Left lung (tissue), 14 donors: ENCODE measurements at places on chromosomes 3 and 15. TPM values are rescaled to one million over a fixed set of nuclear protein-coding genes. Genes with fewer than 3 reads are reported as not detected.

DNA sequence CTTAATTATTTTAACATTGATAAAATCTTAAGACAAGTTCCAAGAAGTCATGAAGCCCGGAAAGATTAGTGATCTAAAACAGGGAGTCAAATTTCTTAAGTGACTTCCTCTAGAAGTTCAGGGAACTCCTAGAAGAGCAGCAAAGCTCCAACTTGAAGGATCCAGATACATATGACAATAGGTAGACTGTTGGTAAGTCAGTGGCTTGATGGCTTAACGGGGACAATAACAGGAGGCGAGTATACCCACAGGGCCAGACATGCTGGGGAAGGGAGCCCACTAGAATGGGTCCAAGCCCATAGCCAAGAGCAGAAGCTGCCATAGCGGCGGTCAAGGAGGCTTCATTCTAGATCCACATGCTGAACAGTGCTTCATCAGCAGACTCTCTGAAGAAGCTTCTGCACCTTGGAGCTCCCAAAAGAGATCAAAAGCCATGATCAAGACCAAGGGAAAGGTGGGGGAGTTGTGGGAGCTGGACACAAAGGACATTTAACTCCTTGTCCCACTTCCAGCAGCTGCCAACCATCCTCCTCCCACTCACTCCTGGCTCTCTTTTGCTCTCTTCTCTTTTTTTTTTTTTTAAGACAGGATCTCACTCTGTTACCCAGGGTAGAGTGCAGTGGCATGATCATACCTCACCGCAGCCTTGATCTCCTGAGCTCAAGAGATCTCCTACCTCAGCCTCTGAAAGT lies 10.2 kb upstream of the CA12 start:
- H3K4me1 ChIP-seq: peaks cover 10% of the 10 kb centered on the region
- no peak overlapping the region for H3K4me3 ChIP-seq
- H3K27ac ChIP-seq: no peak overlapping the region
- H3K27me3 ChIP-seq: no peaks in the 10 kb centered on the region

DNA sequence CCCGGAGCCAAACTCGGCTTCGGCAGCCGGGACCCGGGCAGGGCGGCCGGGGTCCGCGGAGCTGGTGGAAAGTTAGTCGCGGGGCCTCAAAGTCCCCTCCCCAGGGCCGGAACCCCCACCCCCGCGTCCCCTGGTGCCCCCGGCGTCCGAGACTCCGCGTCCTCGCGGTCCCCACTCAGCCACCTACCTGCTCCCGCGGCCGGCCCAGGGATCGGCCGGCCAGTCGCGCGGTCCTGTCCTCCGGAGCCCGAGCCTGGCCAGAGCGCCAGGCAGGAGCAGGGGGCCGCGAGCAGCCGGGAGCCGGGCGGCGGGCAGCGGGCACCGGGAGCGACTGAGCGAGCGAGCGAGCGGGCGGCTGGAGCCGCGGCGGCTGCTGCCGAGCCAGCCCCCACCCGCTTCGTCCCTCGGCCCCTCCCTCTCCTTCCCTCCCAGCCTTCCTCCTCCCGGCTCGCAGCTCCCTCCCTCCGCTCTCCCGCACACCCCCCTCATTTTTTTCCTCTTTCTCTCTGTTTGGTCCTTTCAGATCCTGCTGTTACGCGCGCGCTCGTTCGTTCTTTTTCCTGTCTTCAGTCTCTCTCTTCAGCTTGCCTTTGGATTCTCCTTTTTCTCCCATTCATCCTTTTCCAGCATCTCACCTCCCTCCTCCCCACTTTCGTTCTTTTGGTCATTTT lies at the start of gene MEGF11:
MEGF11 (minus strand) TSS at position 333 of the 671 bp plus-strand sequence. CDS start 125,347 bp downstream, outside the sequence.
- H3K4me1 ChIP-seq: peaks cover 33% of the 10 kb centered on the region
- peak; percentile 42 for DNase-seq
- peaks cover 95% of the 10 kb centered on the region for H3K27me3 ChIP-seq
- peak within 1 kb of the TSS; percentile 39 for H3K4me3 ChIP-seq

DNA sequence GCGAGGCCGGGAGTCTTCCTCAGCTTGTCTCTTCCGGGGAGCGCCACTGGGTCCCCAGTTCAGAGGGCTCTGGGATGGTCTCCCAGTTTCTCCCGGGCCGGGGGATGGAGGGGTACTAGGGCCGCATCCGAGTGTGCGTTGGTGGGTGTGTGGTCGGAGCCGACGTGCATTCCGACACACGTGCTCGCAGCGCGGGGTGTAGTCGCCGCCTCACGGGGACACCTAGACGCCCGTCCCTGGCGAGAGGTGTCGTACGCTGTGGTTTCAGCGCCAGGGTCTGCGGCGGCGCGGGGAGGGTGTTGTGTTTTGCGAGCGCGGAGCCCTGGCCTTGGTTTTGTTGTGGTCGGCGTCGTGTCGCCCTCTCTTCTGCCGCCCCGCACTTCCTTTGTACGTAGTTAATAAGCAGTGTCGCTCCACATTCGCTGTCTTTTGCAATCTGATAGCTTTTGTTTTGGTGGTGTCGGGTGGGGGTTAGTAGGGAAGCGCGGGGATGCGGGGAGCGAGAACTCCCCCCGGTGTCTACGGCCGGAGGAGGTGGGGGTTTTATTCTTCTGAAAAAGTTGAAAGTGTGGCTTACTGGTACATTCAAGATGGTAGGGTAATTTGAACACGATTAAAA lies 2.2 kb downstream of the IGF1R start:
- H3K27me3 ChIP-seq: no peaks in the 10 kb centered on the region
- peak overlapping the region; percentile 89 for H3K27ac ChIP-seq
- peaks cover 49% of the 10 kb centered on the region for H3K4me1 ChIP-seq
- peak; percentile 86 for DNase-seq
- peak overlapping the region; percentile 86 for H3K4me3 ChIP-seq

- H3K4me3 ChIP-seq: no peak overlapping the region
- DNase-seq: no peak
- H3K27ac ChIP-seq: no peak overlapping the region
- no peaks in the 10 kb centered on the region for H3K27me3 ChIP-seq
- peaks cover 21% of the 10 kb centered on the region for H3K4me1 ChIP-seq
Observed at GRCh38 chr3:51502562-51502910, 2.7 kb upstream of the DCAF1 start.

GRCh38 chr3:42161050-42161935 lies 70.1 kb downstream of the TRAK1 start:
- no peak for DNase-seq
- H3K27ac ChIP-seq: no peak overlapping the region
- H3K4me1 ChIP-seq: peaks cover 12% of the 10 kb centered on the region
- no peak overlapping the region for H3K4me3 ChIP-seq
- no peaks in the 10 kb centered on the region for H3K36me3 ChIP-seq

GRCh38 chr15:43189296-43189695 lies 4.1 kb downstream of the CCNDBP1 start:
- DNase-seq: no peak
- H3K4me1 ChIP-seq: peaks cover 33% of the 10 kb centered on the region
- H3K27me3 ChIP-seq: no peaks in the 10 kb centered on the region
- H3K27ac ChIP-seq: no peak overlapping the region

GRCh38 chr3:62167566-62168262 lies 205.6 kb downstream of the FEZF2 start:
- no peaks in the 10 kb centered on the region for H3K4me1 ChIP-seq
- H3K27ac ChIP-seq: no peak overlapping the region
- DNase-seq: no peak
- H3K27me3 ChIP-seq: no peaks in the 10 kb centered on the region
- H3K36me3 ChIP-seq: no peaks in the 10 kb centered on the region

GRCh38 chr15:75570126-75570845 lies 8.8 kb downstream of the PTPN9 start:
- H3K27me3 ChIP-seq: no peaks in the 10 kb centered on the region
- H3K4me1 ChIP-seq: peaks cover 35% of the 10 kb centered on the region
- no peak for DNase-seq
- no peak overlapping the region for H3K4me3 ChIP-seq
- no peak overlapping the region for H3K27ac ChIP-seq
- no peaks in the 10 kb centered on the region for H3K36me3 ChIP-seq

- no peak overlapping the region for H3K27ac ChIP-seq
- DNase-seq: no peak
- no peaks in the 10 kb centered on the region for H3K27me3 ChIP-seq
- H3K36me3 ChIP-seq: no peaks in the 10 kb centered on the region
- H3K4me3 ChIP-seq: no peak overlapping the region
Observed at GRCh38 chr3:35522450-35522849, 116.9 kb upstream of the ARPP21 start.

DNA sequence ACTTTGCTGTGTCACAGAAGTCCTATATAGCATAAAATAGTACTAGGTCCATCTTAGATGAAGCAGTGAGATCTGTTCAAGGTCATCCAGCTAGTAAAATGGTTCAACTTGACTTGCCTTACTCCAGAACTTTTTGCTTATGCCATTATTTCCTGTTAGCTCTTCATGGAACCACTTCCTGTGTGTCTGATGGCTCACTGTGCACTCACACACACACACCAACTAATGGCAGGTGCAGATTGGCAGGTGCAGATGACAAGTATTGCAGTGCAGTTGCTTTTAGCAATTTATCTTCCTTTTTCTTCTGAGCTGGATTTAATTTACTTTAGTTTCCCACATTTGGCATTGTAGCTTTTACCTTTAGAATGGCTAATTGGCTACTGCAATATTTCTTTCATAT lies 29.8 kb downstream of the GOLGA8S start:
- no peaks in the 10 kb centered on the region for H3K4me1 ChIP-seq
- H3K27me3 ChIP-seq: no peaks in the 10 kb centered on the region
- no peak overlapping the region for H3K27ac ChIP-seq

DNA sequence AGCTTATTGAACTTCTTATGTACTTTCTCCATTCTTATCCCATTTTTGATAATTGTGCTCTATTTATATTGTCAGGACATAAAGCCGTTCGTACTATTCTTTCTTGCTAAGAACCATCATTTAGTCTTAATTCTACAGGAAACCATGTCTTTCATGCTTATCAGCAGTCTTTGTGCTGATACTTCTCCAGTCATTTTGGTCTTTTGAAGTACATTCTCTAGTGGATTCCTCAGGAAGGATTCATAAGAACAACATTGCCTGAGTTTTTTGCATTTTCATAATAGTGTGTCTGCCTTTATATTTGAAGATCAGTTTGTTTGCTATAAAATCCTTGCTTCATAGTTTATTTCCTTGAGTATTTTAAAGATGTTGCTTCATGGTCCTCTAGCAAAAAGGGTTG lies 126.6 kb upstream of the NEO1 start:
- no peak overlapping the region for H3K27ac ChIP-seq
- no peaks in the 10 kb centered on the region for H3K36me3 ChIP-seq
- no peak overlapping the region for H3K4me3 ChIP-seq
- no peaks in the 10 kb centered on the region for H3K4me1 ChIP-seq
- DNase-seq: no peak
- H3K27me3 ChIP-seq: no peaks in the 10 kb centered on the region

DNA sequence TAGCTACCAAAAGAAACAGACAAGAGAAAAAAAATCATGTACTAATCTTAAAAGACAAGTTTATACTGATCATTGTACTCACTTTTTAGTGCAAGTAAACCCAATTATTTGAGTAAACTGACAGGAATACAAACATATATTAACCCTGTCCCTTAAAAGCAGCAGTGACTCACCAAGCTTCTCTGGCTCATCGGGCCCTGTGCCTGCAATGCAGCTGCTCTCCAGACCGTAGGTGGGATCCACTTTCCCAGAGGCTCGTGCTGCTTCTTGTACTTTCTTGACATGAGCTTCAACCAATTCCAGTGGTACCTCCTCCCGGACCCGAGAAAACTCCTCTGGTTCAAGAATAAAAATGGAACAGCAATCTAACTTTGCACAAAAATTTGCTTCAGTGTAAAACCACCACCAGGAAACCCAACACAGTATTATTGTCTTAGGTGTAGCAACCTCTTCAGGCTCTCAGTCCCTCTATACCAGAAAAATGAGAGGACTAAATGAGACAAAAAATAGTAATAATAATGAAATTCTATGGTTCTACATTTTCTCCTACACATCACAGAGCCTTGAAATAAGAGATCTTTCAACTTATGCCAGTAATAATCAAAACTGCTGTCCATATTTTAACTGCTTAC lies 82.6 kb upstream of the CSPG5 start:
- H3K4me3 ChIP-seq: no peak overlapping the region
- DNase-seq: no peak
- no peaks in the 10 kb centered on the region for H3K27me3 ChIP-seq
- no peaks in the 10 kb centered on the region for H3K36me3 ChIP-seq

DNA sequence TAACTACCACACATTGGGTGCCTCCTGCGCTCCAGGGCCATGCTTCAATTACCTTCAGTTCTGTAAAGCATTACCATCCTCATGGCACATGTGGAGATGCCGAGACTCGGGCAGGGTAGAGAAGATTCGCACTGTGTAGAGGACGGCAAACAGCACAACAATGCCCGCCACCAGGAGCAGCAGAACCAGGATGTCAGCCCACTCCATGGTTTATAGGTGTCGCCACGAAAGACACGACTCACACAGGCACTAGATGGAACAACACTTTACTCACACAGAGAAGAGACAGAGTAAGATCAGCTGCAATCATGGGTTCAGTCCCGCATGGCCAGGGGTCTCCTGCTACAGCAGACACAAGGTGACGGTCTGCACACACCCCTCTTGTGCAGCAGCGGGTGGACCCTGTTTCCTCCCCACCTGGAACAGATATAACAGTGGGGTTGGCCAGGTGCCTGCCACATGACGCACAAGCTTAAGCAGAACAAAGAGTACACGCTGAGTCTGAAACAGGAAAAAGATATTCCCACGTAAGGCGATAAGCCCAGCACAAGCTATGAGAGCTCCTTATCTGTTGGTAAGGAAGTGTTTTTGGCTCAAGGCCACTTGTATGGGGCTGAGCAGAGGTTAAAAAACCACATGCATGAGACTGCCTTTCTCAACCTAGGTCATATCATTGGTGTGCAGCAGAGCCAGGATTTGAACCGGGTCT lies 2.5 kb upstream of the TBC1D21 start:
- no peak overlapping the region for H3K4me3 ChIP-seq
- no peaks in the 10 kb centered on the region for H3K36me3 ChIP-seq
- H3K27ac ChIP-seq: no peak overlapping the region

- H3K4me3 ChIP-seq: no peak overlapping the region
- no peaks in the 10 kb centered on the region for H3K27me3 ChIP-seq
- H3K36me3 ChIP-seq: no peaks in the 10 kb centered on the region
- H3K4me1 ChIP-seq: peaks cover 20% of the 10 kb centered on the region
- H3K27ac ChIP-seq: no peak overlapping the region
Observed at GRCh38 chr3:71069797-71070196, 513.7 kb downstream of the FOXP1 start.

The MINAR1 gene
- total RNA-seq: 0.58 TPM

The ECE2 gene
- not detected for total RNA-seq

The PROS1 gene
- 119 TPM for total RNA-seq

The CDC25A gene
- total RNA-seq: 2.8 TPM

The RTP3 gene
- total RNA-seq: not detected

The DUOXA2 gene
- not detected for total RNA-seq

The MON1A gene
- 15.6 TPM for total RNA-seq

The VGLL3 gene
- 33.1 TPM for total RNA-seq

The LSAMP gene
- total RNA-seq: 26.3 TPM

The C3orf49 gene
- total RNA-seq: not detected
